ENCODE measurements at places on chromosomes 12 and 14.

DNA sequence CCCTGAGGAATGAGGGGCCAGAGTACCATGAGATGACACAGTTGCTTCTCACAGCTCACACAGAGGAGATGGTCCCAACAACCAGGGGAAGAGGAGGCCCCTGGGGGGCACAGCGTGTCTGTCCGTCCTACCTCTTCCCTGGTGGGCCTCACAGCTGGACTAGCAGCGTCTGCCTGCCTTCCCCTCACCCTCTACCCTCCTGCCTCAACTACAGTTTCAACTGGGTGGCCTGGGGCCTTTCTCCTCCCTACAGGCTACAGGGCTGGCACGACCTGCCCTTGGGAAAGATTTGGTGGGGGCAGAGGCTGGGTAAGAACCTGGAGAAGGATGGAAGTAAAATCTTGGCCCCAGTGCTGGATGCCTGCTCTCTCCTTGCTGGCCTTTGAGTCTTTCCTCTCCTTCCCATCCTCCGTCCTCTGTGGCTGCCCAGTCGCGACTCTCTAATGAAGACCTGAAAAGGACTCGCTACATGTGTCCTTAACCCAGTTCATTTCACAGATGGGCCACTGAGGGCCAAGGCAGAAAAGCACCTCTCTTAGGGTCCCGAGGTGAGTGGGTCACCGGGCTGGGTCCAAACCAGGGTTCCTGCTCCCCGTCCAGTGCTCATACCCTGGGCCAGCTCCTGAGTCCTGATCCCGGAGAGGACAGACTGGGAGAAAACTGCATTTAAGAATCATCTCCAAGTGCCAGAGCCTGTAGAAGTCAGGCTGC, 232.5 kb downstream of the BCL11B start:
- DNase-seq: no peak

GRCh38 chr12:98291828-98292227, 223.6 kb upstream of the TMPO start:
- DNase-seq: no peak

DNA sequence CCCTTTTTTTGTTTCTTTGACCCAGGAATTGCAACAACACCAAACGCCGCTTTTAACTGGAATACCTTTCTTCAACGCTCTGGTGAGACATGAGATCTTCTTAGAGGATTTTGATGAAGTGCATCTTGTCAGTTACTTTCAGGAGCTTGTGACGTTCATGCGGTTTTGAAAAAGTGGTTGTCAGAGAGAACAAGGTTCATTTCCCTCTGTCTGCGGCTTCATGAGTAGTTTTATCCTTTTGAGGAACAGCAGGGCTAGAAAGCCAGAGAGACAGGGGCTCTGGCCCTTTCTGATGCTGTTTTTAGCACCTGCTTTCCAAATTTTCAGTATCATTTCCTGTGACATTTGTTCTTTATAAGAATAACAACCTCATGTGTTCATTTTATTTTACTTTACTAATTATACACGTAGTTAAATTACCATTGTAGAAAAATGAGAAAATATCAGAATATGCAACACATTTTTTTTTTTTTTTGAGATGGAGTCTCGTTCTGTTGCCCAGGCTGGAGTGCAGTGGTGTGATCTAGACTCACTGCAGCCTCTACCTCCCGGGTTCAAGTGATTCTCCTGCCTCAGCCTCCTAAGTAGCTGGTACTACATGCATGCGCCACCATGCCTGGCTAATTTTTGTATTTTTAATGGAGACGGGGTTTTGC, 61.8 kb downstream of the GLT1D1 start:
- DNase-seq: no peak

- DNase-seq: no peak
These were observed 10.6 kb downstream of the RARG start for GRCh38 chr12:53221203-53222080.

- no peak for DNase-seq
These were observed 38.9 kb downstream of the PRORP start for GRCh38 chr14:35161231-35161630.

DNA sequence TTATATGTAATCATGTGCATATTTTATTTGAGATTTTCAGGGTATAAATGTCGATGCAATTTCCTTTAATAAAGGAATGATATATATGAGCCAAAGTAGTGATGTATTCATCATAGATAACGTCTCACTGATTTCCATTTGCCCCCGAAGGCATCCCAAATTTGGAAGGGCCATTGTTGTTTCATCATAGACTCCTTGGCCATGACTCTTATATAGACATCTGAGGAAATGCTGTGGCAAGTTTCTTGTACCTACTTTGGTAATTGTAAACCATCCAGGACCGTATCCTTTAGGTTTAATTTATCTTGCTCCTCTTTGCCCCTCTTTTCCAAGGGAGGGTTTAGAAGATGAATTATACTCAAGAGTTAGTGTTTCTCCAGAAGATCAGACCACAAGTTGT, 84.7 kb downstream of the SAMD4A start:
- DNase-seq: no peak

DNA sequence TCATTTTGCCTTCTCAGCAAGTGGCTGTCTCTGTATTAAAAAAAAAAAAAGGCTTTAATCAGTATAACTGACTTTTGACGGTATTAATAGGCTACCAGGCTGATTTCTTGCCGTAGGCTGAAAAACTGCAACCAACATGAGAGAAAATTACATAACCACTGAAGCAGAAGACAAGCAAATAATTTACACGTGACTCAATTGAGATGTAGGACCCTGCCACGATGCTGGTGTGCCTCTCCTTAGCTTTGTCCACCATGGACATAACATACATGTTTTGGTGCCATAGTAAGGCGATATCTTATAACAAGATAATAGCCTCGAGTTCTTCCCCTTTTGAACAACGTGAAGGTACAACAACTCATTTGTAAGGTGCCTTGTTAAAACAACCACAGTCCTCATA, 88.7 kb upstream of the GRIP1 start:
- no peak for DNase-seq

- no peak for DNase-seq
These were observed 9.2 kb downstream of the RAB21 start for GRCh38 chr12:71763677-71764379.

GRCh38 chr12:51948066-51948465, 3.4 kb upstream of the ACVR1B start:
- no peak for DNase-seq

DNA sequence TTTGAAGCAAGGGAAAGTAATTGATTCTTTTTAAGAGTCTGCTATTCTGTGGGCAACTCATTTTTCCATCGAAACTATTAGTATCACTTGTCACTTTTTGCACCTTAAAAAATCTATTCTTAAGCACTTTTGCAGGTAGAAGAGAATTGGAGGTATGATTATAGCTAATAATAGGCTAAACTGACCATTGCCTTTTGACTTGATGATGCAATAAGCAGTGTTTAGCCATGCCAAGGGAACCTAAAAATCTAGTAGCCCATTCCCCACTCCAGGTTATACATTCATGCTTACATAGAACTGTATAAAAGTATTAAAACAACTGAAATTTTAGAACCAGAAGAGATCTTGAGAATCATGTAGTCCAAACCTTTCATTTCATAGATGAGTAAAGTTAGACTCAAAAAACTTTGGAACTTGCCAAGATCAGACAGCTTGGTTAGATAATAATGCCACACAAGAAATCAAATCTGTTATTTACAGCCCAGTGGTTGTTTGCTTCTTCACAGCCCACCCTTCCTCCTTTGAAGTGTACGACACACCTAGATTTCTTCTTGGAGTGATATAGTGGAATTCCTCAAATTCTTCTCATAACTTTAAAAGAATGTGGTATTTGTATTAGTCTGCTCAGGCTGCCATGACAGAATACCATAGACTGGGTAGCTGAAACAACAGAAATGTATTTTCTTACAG, 21.7 kb upstream of the GARIN2 start:
- peak; percentile 19 for DNase-seq

DNA sequence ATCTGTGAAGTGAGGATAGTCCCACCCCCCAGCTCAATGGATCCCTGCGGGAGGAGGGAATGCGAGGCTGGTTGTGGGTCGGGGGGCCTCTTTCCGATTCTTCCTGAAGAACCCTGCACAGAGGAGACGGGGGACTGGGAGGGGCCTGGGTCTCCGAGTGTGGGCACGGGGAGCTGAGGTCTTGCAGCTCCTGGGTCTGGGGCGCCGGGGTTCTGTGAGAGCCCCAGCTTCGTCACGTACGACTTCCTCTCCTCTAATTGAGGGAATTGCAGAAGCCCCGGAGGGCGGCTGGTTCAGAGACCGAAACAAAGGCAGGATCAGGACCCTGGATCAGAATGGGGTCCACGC, 66.6 kb downstream of the DIO3 start:
- DNase-seq: no peak

DNA sequence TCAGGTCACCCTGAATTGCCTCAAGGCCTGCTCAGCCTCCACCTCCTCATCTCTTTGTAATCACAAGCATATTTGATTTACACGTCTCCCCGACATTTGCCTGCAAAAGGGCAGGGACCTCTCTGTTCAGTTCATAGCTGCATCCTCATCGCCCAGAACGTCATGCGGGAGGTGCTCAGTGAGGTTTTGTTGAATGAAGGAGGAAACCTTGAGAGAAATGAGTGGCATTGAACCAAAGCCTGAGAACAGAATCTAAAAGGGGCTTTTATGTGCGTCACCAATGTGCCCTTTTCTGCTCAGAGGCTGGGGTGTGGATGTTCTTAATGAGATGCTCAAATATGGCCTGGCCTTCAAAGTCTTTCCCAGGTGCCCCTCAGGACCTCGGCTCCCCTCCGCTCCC, 50.0 kb upstream of the LHX5 start:
- no peak for DNase-seq

DNA sequence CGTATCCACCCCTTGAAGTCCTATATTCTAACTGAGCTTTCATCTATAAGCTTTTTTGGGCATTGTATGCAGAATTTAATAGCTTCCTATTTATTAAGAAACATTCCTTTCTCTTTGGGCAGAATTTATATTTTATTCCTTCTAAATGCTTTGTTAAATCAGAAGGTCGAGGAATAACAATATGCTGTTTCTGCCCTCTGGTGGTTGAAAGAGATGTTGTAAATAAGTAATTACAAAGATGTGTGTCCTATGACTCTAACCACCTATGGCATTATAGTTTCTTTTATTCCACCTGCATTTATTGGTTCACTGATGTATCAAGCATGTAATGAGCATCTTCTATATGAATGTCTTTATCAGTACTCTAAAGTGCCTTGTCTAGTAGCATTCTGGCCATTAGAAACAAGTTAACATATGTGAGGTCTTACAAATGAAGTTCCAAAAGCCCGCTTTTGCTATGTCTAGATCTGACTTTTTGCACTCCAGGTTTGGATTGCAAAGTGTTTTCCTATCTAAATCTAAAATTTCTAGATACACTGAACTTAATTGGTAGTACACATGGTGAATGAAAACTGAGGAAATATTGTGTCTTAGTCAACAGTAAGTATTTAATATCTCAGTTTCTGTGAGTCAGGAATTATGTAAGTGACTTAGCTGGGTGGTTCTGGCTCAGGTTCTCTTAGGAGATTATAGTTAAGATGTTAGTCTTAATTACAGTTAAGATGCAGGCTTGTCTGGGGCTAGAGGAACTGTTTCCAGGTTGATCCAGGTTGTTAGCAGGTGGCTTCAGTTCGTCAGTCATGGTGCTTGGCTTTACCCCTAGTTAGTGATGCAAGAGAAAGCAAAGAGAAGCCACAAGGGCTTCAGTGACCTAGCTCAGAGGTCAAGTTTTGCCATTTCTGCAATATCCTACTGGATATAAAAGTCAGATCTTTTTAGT, 57.5 kb downstream of the PLEKHA5 start:
- DNase-seq: peak; percentile 78

DNA sequence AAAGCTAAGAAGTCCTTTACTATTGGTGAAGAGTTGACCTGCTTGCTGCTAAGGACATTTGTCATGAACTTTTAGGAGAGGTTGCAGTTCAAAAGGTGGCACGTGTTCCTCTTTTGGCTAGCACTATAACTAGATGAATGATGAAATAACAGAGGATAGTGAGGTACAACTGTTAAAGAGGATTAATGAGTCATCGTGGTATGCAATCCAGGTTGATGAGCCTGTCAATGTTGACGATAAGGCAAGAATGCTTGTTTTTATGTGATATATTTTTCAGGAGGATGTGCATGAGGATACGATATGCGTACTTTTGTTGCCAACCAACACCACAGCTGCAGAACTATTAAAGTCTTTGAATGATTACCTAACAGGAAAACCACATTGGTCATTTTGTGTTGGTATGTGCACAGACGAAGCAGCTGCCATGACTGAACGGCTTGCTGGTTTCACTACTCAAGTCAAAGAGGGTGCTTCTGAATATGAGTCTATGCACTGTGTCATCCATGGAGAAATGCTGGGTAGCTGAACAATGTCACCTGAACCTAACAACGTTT, 10.6 kb downstream of the CEP128 start:
- DNase-seq: peak; percentile 9

DNA sequence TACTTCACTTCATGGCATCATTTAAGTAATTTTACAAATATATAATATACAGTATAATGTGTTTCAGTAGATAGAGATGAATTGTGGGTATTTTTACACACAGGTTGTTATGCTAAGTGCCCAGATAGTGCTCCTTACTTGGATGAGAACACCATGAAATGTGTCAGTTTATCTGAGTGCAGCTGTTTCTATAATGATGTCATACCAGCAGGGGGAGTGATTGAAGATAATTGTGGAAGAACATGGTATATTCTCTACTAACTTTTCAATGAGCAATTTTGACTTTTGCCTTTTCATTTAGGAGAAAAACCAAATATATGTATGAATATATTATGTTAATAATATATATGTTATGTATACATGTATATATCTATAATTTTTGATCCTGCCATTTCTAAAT, 221.6 kb downstream of the LRRK2 start:
- no peak for DNase-seq

DNA sequence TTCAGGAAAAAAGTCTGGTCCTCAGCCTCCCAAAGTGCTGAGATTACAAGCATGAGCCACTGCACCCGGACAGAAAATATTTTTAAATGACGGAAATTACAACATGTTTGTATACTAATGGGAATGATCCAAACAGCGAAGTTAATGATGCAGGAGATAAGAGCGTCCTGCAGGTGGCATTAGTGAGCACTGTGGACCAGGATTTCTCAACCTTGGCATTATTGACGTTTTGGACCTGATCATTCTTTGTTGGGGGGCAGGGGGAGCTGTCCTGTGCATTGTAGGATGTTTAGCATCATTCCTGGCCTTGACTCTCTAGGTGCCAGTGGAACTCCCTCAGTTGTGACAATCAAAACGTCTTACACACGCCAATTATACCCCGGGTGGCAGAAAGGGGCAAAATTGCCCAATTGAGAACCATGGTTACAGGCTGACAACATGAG, 34.1 kb downstream of the SCFD1 start:
- DNase-seq: no peak
